Placental pericyte (primary cell): ENCODE measurements at places on chromosomes 5 and 9. TPM values are rescaled to one million over a fixed set of nuclear protein-coding genes. Genes with fewer than 3 reads are reported as not detected.

KIF4B gene
- total RNA-seq: 0.14 TPM in 1 of 2 replicates, not detected in the other

C5orf58 gene
- under 0.01 TPM in 1 of 2 replicates, not detected in the other for total RNA-seq

CDH10 gene
- total RNA-seq: 0.29 TPM in 1 of 2 replicates, not detected in the other

CORO2A gene
- 0.44 and 1.1 TPM in 2 replicates for total RNA-seq

TLR4 gene
- 2.0 and 6.3 TPM in 2 replicates for total RNA-seq
